Fibroblast of lung (primary cell): ENCODE measurements at places on chromosomes 16 and 17. TPM values are rescaled to one million over a fixed set of nuclear protein-coding genes. Genes with fewer than 3 reads are reported as not detected.

- H3K27me3 ChIP-seq = no peaks in the 10 kb centered on the region
- H3K36me3 ChIP-seq = peaks cover 3% of the 10 kb centered on the region
- no peak overlapping the region for H3K4me3 ChIP-seq
- no peak overlapping the region for H3K27ac ChIP-seq
Observed at GRCh38 chr16:10957771-10958482, 13.6 kb downstream of the CLEC16A start.

DNA sequence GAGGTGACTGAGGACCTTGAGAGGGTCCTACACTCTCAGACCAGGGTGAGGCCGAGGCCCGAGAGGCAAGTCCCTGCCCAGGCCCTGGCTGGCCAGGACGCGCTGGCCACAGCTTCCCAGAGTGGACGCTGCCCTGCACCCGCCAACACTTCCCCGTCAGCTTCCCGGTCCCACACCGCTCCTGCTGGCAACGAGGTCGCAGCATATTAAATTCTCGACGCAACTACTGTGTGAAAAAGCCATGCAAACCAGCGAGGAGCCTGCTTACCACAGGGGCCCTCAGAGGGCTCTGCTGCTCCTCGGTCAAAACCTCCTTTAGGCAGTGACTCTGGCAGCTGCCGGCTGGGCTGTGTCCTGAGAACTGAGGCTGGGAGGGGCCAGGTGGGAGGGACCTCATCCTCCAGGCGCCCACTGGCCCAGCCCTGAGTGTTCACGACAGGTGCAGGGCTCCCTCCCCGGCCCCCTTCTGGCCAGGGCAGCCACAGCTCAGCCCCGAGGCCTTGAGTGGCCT, 2.1 kb upstream of the TEX19 start:
- no peak overlapping the region for H3K4me3 ChIP-seq
- H3K27ac ChIP-seq = no peak overlapping the region
- H3K36me3 ChIP-seq = no peaks in the 10 kb centered on the region
- peaks cover 5% of the 10 kb centered on the region for H3K4me1 ChIP-seq
- H3K27me3 ChIP-seq = peaks cover 14% of the 10 kb centered on the region
- no peak for DNase-seq

DNA sequence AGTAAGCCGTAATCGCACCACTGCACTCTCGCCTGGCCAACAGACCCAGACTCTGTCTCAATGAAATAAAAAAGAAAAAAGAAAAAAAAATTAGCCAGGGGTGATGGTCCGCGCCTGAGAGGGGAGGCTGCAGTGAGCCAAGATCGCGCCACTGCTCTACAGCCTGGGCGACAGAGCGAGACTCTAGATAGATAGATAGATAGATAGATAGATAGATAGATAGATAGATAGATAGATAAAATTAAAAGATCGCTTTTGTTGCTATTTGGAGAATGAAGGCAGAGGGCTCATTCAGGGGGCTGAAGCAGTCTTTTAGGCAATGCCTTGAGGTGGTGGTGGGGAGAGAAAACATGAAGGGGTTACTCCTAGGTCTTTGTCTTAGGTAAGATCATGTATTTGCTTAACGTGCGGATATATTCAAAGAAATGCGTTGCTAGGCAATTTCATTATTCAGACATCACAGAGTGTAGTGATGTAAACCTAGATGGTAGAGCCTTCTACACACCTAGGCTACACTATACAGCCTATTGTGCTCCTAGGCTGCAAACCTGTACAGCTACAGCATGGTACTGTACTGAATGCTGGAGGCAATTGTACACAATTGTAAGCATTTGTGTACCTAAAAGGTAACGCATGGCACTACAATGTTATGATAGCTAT, 4.3 kb upstream of the HES7 start:
- H3K27me3 ChIP-seq = no peaks in the 10 kb centered on the region
- no peak overlapping the region for H3K27ac ChIP-seq
- DNase-seq = no peak
- peaks cover 5% of the 10 kb centered on the region for H3K4me1 ChIP-seq
- H3K4me3 ChIP-seq = no peak overlapping the region
- H3K36me3 ChIP-seq = no peaks in the 10 kb centered on the region

DNA sequence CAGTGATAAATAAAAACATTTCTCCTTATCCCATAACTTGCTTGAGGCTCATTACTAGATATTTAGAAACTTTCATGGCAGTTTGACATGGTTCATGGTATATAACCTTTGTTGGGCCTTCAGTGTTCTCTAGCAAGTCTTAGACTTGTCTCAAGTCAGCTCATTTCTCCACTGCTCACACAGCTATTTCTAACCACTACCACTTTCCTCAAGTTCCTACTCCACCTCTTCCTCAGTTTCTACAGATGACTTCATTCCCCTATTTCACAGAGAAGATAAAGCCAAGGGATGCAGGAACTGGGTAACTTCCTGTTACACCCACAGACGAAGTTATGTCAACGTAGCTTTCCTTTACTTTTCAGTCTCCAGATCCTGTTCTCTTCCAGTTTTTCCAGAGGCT, 23.2 kb downstream of the NLK start:
- no peak overlapping the region for H3K4me3 ChIP-seq
- H3K27me3 ChIP-seq = no peaks in the 10 kb centered on the region
- H3K36me3 ChIP-seq = no peaks in the 10 kb centered on the region
- no peaks in the 10 kb centered on the region for H3K4me1 ChIP-seq
- no peak overlapping the region for H3K27ac ChIP-seq

- no peak overlapping the region for H3K4me3 ChIP-seq
- no peaks in the 10 kb centered on the region for H3K36me3 ChIP-seq
- H3K27me3 ChIP-seq = no peaks in the 10 kb centered on the region
- H3K27ac ChIP-seq = no peak overlapping the region
- no peaks in the 10 kb centered on the region for H3K4me1 ChIP-seq
Observed at GRCh38 chr17:7029659-7030058, 6.2 kb upstream of the SLC16A13 start.

- H3K27ac ChIP-seq = no peak within 1 kb of the TSS
- H3K4me1 ChIP-seq = peaks cover 17% of the 10 kb centered on the region
- H3K4me3 ChIP-seq = peak within 1 kb of the TSS; percentile 67
- H3K27me3 ChIP-seq = no peaks in the 10 kb centered on the region
- no peak for DNase-seq
Observed at GRCh38 chr17:44004077-44004760, at the start of gene NAGS. Gene NAGS (plus strand): TSS chr17:44004622. CDS start chr17:44004664, 42 bp downstream.

GRCh38 chr17:57136355-57136754, 51.3 kb downstream of the AKAP1 start:
- no peak overlapping the region for H3K27ac ChIP-seq
- no peak for DNase-seq
- H3K27me3 ChIP-seq = no peaks in the 10 kb centered on the region
- no peaks in the 10 kb centered on the region for H3K4me1 ChIP-seq
- H3K4me3 ChIP-seq = no peak overlapping the region

The NPIPB9 gene
- 1.7 and 1.8 TPM in 2 replicates for total RNA-seq

The ZNF423 gene
- 0.17 and 0.77 TPM in 2 replicates for total RNA-seq

The HEXD gene
- total RNA-seq = 16.7 and 18.2 TPM in 2 replicates

The KCNH6 gene
- not detected in 2 replicates for total RNA-seq

The ALKBH5 gene
- 93.7 and 103 TPM in 2 replicates for total RNA-seq

The SPNS3 gene
- not detected in 2 replicates for total RNA-seq
